Activated T-helper 2 cell treated with anti-CD3 and anti-CD28 coated beads, Interferon-gamma antibody, Interleukin-2, Interleukin-4, amounts not matched to agents 10 μg/mL and 5 μg/mL and 100 μg/mL, durations not matched to agents 14 hours and 24 hours and 36 hours (primary cell): ENCODE measurements at places on chromosomes 7 and 10.

- no peaks in the 10 kb centered on the region for H3K4me1 ChIP-seq
- H3K4me3 ChIP-seq, result no peak overlapping the region
- no peak overlapping the region for H3K27ac ChIP-seq
- no peaks in the 10 kb centered on the region for H3K36me3 ChIP-seq
- peaks cover 66% of the 10 kb centered on the region for H3K27me3 ChIP-seq
Observed at GRCh38 chr10:50281210-50281966, 30.1 kb upstream of the ASAH2 start.

DNA sequence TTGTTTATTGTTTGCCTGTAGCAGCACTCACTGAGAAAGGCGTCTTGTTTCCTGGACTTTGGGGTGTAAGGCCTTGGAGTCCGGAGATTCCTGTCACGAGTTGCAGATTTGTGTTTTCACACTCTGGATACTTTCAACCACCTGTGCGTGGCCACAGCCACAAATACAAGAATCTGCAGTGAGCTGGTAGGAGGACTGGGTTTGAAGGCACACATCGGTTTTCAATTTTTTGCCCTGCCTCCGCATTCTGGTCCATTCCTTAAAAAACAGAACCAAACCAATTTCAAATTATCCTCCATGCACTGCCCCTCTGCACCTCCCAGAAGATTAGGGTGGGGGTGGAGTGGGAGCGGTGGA is 619 bp downstream of the EXOC4 start:
- H3K4me3 ChIP-seq, result peak overlapping the region; percentile 94
- peaks cover 26% of the 10 kb centered on the region for H3K4me1 ChIP-seq
- DNase-seq, result no peak
- H3K27ac ChIP-seq, result peak overlapping the region; percentile 87

DNA sequence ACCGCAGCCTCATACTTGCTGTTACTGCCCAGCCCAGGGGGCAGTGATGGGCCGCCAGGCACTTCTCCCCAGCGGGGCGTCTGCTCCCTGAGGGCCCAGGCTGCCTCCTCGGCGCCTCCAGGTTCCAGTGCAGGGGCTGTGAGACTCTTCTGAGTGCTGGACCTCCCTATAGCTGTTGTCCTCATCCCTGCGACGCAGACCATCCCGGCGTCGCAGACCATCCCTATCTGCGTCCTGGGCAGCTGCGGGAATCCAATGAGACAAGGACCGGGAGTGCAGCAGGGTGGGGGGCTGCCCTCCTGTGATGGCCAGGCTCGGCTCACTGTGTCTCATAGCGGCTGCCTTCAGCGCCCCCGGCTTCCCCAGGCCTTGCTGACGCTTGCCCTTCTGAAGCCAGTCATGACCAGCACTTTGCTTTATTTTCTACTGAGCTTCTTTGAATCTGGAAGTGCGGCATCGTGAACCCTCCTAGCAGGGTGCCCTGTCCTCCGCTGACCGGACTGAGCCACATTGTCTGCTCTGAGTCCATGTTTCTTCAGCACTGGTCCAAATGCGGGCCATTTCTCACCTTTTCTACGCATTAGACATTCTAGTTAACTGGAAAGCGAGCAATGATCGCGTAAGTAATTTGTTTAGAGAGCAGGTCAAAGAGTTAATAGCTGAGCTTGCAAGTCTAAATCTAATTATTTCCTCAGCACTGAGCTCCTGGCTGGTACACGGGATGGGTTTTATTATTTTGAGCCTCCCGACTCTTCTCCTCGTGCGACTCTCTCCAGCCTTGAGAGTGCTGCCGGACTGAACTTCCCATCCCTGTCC is 339.5 kb downstream of the WDR37 start:
- H3K36me3 ChIP-seq, result no peaks in the 10 kb centered on the region
- H3K27ac ChIP-seq, result no peak overlapping the region
- DNase-seq, result no peak
- H3K27me3 ChIP-seq, result no peaks in the 10 kb centered on the region

GRCh38 chr7:25854608-25855497 is 297.1 kb upstream of the NFE2L3 start:
- peak overlapping the region; percentile 69 for H3K27ac ChIP-seq
- H3K4me1 ChIP-seq, result peaks cover 34% of the 10 kb centered on the region
- H3K27me3 ChIP-seq, result peaks cover 32% of the 10 kb centered on the region
- peak overlapping the region; percentile 67 for H3K4me3 ChIP-seq
- peak; percentile 73 for DNase-seq

DNA sequence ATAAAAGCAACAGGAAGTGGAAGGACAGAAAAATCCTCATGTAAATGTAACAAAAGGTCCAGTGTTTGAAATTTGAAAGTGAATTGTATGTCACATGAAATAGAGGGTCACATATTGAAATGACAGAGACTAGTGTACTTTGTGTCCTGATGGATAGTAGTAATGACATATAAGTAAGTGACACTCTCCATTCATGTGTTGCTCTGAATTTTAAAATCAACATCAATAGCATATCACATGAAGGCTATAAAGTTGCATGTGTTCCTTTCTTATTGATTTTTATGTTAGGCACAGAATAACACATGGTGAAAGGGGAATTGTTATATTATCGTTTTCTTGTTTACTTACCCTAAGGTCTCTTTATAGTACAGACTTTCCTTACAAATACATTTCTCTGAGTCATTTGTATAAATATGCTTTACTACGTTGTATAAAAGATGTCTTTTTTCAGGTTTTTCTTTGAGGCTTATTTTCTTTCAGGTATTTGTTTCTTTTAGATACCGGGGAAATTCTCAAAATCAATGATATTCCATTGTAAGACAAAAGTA is 104.6 kb upstream of the CACNA2D1 start:
- no peak overlapping the region for H3K4me3 ChIP-seq
- no peaks in the 10 kb centered on the region for H3K4me1 ChIP-seq
- DNase-seq, result no peak
- no peak overlapping the region for H3K27ac ChIP-seq
- no peaks in the 10 kb centered on the region for H3K36me3 ChIP-seq

GRCh38 chr10:70753026-70753663 is 32.0 kb downstream of the TBATA start:
- no peaks in the 10 kb centered on the region for H3K27me3 ChIP-seq
- DNase-seq, result no peak

DNA sequence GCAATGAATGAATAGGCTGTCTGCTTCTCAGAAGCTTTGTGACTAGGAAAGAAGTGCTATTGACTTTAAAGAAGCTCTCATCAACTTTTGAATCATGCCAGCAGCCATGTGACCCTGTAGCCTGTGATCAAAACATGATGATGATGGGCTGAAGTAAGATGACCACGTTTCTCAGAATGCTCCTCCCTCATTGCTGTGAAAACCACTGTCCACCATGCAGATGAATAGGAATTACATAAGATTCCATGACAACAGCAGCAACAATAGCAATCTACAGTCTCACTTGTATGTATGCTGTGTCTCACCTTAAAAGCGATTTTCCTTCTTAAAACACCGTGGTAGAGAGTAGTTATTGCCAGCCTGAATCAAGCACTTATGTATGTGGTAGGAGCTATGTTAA is 228.4 kb downstream of the TRIL start:
- H3K27ac ChIP-seq, result no peak overlapping the region
- no peak overlapping the region for H3K4me3 ChIP-seq
- no peak for DNase-seq

DNA sequence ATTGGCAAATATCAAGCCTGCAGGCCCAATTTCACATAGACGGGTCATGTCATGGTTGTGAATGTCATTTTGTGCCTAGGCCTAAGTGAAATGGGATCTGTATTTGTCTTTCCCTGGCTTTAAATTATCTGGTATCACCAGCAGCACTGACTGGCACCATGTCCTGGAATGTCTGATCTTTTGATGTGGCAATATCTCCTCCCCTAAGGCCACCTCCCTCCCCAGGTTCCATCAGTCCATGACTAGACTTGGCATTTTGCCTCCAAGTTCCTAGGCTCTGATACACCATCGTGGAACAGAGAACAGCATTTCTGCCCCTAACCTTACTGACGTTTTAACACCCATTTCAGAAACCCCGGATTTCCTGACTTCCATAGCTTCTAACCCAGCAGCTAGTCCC is 513.9 kb downstream of the GALNT17 start:
- H3K36me3 ChIP-seq, result no peaks in the 10 kb centered on the region
- H3K4me3 ChIP-seq, result no peak overlapping the region
- DNase-seq, result no peak
- no peaks in the 10 kb centered on the region for H3K27me3 ChIP-seq

- H3K4me3 ChIP-seq, result no peak overlapping the region
- no peak for DNase-seq
- H3K27ac ChIP-seq, result no peak overlapping the region
- no peaks in the 10 kb centered on the region for H3K36me3 ChIP-seq
- H3K27me3 ChIP-seq, result peaks cover 19% of the 10 kb centered on the region
- H3K4me1 ChIP-seq, result no peaks in the 10 kb centered on the region
Observed at GRCh38 chr7:150966002-150966401, 12.1 kb downstream of the KCNH2 start.

DNA sequence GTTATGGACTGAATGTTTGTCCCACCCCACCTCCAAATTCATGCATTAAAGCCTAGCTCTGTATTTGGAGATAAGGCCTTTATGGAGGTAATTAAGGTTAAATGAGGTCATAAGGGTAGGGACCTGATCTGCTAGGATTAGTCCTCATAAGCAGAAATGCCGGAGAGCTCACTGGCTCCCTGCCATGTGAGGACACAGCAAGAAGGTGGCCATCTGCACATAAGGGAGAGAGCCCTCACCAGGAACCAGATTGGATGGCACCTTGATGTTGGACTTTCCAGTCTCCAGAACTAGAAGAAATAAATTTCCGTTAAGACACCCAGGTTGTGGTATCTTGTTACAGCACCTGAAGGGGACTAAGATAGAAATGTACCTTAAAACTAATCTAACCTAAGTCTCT is 816.1 kb upstream of the C7orf33 start:
- no peak overlapping the region for H3K27ac ChIP-seq
- no peaks in the 10 kb centered on the region for H3K27me3 ChIP-seq
- no peak for DNase-seq
- no peaks in the 10 kb centered on the region for H3K4me1 ChIP-seq

DNA sequence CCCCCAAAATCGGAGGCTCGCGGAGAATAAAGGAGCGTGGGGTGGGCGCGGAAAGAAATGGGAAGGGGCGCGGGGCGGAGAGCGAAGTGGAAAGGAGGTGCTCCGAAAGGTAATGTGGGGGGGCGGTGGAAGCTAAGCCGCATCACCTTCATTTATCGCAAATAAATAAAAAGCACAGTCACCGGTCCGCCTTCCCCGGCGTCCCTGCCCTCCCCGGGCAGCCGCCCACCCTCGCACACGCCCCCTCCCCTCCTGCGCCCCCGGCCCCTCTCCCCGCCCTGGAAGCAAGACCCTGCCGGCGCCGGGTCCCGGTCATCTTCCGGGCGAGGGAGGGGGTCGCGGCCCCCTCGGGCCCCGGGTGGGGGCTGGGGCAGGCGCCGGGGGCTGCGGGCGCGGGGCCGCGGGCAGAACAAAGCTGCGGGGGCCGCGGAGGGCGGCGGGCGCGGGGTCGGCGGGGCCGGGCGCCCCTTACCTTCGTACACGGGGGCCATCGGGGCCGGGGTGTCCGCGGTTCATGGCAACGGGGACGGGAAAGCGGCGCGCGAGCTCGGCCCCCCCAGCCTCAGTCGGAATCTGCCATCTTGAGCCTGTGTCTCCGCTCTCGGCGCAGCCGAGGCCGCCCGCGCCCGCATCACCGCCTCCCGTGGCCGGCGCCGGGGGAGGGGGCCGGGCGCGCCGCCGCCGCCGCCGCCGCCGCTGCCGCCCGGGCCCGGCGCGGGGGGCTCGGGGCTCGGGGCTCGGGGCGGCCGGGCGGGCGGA is 486 bp downstream of the HIPK2 start:
- H3K36me3 ChIP-seq, result peaks cover 11% of the 10 kb centered on the region
- peak; percentile 15 for DNase-seq
- H3K27me3 ChIP-seq, result peaks cover 19% of the 10 kb centered on the region
- H3K4me1 ChIP-seq, result peaks cover 50% of the 10 kb centered on the region
- peak overlapping the region; percentile 95 for H3K4me3 ChIP-seq
- peak overlapping the region; percentile 94 for H3K27ac ChIP-seq

GRCh38 chr10:132122939-132123445 is 57.2 kb downstream of the JAKMIP3 start:
- no peak overlapping the region for H3K27ac ChIP-seq
- no peaks in the 10 kb centered on the region for H3K4me1 ChIP-seq
- H3K27me3 ChIP-seq, result peaks cover 6% of the 10 kb centered on the region
- H3K36me3 ChIP-seq, result no peaks in the 10 kb centered on the region
- DNase-seq, result no peak
- no peak overlapping the region for H3K4me3 ChIP-seq

DNA sequence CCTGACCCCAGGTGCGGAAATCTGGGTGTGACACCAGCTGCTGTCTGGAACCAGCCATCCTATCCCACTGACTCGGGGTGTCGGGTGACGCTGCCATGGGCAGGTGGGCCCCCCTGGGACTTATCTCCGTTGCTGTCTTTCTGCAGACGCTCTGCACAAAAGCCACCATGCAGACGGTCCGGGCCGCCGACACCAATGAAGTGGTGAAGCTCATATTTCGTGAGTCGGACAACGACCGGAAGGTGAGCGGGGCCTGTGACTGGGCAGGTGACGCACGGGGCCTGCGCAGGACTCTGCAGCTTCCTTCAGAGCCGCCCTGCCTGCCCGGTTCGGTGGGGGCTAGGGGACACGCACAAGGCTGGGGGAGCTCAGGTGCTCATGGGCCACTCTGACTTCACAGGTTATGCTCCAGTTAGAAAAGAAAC is 36.6 kb downstream of the NKX6-2 start:
- H3K4me3 ChIP-seq, result no peak overlapping the region
- no peak for DNase-seq
- no peaks in the 10 kb centered on the region for H3K27me3 ChIP-seq
- H3K27ac ChIP-seq, result no peak overlapping the region
- H3K4me1 ChIP-seq, result no peaks in the 10 kb centered on the region

- H3K27me3 ChIP-seq, result no peaks in the 10 kb centered on the region
- no peak for DNase-seq
- H3K27ac ChIP-seq, result no peak overlapping the region
- no peaks in the 10 kb centered on the region for H3K4me1 ChIP-seq
- H3K36me3 ChIP-seq, result no peaks in the 10 kb centered on the region
Observed at GRCh38 chr7:103712991-103713778, 267.2 kb upstream of the SLC26A5 start.

- no peaks in the 10 kb centered on the region for H3K4me1 ChIP-seq
- DNase-seq, result no peak
- H3K36me3 ChIP-seq, result no peaks in the 10 kb centered on the region
- no peak overlapping the region for H3K27ac ChIP-seq
- no peaks in the 10 kb centered on the region for H3K27me3 ChIP-seq
- no peak overlapping the region for H3K4me3 ChIP-seq
Observed at GRCh38 chr10:116216676-116217075, 56.3 kb downstream of the GFRA1 start.

- no peak overlapping the region for H3K4me3 ChIP-seq
- peaks cover 73% of the 10 kb centered on the region for H3K27me3 ChIP-seq
- H3K27ac ChIP-seq, result no peak overlapping the region
Observed at GRCh38 chr10:100659361-100660098, 85.9 kb upstream of the PAX2 start.

DNA sequence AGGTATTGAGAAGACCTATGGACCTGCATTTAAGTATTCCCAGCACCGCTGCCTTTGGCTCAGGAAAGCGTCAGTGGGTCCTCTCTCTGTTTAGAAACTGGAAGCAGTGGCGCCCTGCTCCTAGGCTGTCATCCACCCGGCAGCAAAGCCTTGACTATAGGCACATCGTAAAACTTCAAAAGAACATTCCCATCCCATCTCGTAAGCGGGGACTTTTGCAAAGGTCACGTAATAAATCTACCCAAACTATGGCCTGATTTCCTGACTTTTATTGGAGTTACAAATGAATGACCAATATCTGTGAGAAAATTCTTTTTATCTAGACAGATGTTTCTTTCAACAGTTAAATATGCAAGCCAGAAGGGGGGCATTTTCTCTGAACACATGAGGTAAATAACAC is 115.8 kb upstream of the TCERG1L start:
- H3K4me3 ChIP-seq, result no peak overlapping the region
- no peak for DNase-seq
- no peaks in the 10 kb centered on the region for H3K4me1 ChIP-seq
